HTR-8/SVneo (cell line): ENCODE measurements at places on chromosomes 3 and 15.
A peak's percentile ranks its signal among the peaks of the same experiment; 100 is the strongest.

DNA sequence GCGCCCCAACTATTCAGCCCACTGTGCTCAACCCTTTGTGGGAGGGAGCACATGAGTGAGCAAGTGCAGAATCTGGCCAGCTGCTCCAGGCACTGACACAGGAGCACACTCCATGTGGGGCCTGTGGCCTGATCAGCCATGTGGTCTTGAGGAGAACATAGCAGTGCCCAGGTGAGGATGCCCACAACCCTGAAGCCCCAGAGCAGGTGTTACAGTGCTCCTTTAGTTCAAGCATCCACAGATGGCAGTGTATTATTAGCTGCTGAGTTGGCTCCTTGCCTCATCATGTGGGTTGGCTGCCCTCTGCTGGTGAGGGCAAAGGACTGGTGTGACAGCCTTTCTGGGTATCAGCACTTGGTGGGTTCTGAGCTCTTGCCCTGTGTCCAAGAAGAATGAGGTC lies 1588.2 kb downstream of the SI start:
- DNase-seq, result peak; percentile 7

DNA sequence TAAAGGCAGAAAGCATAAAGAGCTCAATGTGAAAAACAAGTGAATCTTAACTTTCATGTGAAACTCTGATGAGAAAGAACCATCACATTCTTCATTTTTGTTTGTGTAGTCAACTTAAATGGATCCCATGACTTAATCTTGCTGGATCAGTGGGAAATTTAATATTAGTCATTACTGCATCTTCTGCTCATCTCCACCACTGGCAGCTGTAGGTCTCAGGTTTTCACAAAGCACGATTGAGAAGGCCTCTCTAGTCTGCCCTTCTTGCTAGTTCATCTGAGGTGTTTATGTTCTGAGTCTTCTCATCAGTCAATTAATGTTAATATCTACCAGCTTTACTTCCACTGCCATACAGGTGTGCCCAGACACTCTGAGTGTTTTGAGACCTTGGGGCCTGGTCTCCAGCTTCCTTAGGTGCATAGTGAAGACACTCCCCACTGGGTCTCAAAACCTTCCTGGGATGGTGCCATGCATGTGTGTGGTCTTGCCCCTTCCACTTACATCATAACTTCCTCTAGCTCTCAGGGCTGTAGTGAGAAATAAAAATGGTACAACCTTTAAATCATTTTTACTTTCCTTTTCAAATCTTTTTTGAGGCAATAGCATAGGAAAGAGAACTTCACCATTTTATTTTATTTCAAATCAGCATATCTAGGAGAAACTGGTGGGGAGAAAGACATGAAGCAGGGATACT lies 421.6 kb upstream of the CBLB start:
- DNase-seq, result no peak

DNA sequence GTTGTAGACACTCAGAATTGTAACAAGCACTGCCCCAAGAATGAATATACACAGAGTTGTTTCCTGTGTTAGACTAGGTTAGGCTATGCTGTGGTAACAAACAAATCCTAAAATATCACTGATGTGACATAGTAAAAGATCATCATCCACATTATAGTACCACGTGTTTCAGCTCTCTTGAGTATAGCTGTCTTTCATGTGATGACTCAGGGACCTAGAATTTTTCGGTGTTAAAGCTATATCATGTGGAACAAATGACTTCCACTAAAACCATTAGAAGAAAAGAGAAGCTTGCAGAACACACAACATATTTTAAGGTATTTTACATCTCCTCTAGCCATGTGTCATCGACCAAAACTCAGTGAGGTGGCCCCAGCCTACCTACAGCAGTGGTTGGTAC lies 307.9 kb upstream of the RBMS3 start:
- DNase-seq, result no peak

- no peak for DNase-seq
Observed at GRCh38 chr3:157420606-157421130, 16.0 kb upstream of the PTX3 start.

DNA sequence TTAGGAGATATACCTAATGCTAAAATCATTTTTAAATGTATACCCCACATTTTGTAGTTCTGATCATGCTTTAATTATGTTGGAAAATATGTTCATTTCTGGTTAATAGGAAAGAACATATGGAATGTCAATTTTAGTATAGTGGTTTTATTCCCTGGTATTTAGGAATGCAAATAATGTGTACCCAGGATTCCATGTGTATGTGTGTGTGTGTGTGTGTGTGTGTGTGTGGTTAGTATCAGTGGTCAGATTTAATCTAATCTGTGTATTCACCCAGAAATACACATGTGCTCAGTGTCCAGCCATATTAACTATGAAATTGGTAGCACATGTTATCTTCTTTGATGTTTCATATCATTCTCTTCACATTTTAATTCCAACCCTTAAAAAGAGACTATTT lies 233.5 kb upstream of the DCBLD2 start:
- DNase-seq, result no peak
